ENCODE measurements at places on chromosomes 3 and 15.
A peak's percentile ranks its signal among the peaks of the same experiment; 100 is the strongest.

GRCh38 chr15:34111488-34111887 lies 9.6 kb downstream of the PGBD4 start:
- no peak for DNase-seq

- peak; percentile 89 for DNase-seq
Measured at GRCh38 chr3:194497799-194498575, 11.2 kb upstream of the ATP13A3 start.

- no peak for DNase-seq
Measured at GRCh38 chr3:43077261-43077660, 28.6 kb downstream of the POMGNT2 start.

- no peak for DNase-seq
Measured at GRCh38 chr15:49946681-49947080, 172.4 kb downstream of the ATP8B4 start.

- DNase-seq: no peak
Measured at GRCh38 chr3:61996366-61996765, 377.0 kb downstream of the FEZF2 start.

GRCh38 chr3:102265720-102266119 lies 169.1 kb upstream of the ZPLD1 start:
- DNase-seq: no peak
